ENCODE measurements at places on chromosomes 5 and 9.
A peak's percentile ranks its signal among the peaks of the same experiment; 100 is the strongest.

DNA sequence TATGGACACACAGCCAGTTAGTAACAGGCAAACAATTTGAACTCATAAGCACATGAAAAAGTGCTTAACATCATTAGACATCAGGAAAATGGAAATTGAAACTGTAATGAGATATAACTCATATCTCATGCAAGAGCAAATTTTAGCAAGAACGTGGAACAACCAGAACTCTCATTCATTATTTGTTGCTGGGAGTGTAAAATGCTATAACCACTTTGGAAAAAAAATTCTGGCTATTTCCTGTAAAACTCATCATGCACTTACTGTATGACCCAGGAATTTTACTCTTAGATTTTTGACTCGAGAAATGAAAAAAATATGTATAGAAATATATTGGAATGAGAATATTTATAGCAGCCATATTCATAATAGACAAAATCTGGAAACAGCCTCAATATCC is 205.7 kb upstream of the PUM3 start:
- DNase-seq: no peak

DNA sequence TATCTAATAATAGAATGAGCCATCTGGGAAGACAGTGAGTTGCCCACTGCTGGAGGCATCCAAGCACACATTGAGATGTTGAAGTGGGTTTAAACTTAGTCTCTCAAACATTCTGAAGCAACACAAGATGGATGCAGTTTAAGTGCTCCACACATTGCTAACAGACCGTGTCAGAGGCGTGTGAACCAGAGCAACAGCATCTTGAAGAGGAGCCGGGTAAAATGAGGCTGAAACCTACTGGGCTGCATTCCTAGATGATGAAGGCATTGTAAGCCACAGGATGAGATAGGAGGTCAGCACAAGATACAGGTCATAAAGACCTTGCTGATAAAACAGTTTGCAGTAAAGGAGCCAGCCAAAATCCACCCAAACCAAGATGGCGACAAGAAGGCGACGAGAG is 73.5 kb upstream of the TMEM215 start:
- DNase-seq: no peak

GRCh38 chr5:91224456-91224855 is 158.7 kb downstream of the ARRDC3 start:
- no peak for DNase-seq

- no peak for DNase-seq
Measured at GRCh38 chr5:171705036-171705435, 80.6 kb upstream of the SMIM23 start.

DNA sequence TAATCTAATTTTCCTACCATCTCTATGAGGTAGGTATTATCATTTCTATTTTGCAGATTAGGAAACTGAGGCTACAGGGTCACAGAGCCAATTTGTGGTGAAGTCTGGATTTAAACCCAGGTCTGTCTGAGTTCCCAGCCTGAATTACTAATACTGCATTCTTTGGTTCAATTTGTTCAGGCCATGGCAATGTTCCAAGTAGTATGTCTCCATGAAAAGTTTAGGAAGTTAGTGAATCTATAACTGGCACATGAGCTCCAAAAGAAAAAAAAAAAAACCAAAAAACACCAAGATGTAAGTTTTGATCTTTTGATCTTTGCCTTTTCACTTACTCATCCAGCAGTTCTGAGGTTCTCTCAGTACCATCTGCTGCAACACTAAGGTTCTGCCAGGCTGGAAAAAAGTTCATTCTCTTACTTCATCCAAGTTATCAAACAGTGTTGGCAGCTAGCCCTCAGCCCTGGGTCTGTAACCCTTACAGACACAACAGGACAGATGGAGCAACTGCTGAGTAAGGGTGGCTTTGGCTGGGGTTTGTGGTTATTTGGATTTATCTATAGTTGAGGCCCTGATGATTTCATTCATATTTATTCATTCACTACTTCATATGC is 4.4 kb upstream of the TMEM268 start:
- DNase-seq: no peak

- DNase-seq: no peak
Measured at GRCh38 chr5:120473332-120473731, 9.2 kb downstream of the PRR16 start.

GRCh38 chr5:151274666-151275065 is 21.7 kb downstream of the GM2A start:
- no peak for DNase-seq

DNA sequence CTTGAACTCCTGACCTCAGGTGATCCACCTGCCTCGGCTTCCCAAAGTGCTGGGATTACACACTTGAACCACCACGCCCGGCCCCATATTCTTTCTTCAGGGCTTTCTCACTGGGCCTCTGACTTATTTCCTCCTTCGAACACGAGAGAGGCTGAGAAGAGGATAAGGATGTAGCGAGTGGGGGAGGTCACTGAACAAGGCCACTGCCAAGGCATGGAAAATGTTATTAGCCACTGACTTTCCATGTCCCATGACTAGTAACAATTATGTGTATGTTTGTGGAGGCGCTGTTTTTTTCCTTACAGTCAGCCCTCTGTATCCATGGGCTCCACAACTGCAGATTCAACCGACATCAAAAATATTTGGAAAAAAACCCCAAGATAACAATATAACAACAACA is 12.3 kb upstream of the FCHSD1 start:
- DNase-seq: no peak

DNA sequence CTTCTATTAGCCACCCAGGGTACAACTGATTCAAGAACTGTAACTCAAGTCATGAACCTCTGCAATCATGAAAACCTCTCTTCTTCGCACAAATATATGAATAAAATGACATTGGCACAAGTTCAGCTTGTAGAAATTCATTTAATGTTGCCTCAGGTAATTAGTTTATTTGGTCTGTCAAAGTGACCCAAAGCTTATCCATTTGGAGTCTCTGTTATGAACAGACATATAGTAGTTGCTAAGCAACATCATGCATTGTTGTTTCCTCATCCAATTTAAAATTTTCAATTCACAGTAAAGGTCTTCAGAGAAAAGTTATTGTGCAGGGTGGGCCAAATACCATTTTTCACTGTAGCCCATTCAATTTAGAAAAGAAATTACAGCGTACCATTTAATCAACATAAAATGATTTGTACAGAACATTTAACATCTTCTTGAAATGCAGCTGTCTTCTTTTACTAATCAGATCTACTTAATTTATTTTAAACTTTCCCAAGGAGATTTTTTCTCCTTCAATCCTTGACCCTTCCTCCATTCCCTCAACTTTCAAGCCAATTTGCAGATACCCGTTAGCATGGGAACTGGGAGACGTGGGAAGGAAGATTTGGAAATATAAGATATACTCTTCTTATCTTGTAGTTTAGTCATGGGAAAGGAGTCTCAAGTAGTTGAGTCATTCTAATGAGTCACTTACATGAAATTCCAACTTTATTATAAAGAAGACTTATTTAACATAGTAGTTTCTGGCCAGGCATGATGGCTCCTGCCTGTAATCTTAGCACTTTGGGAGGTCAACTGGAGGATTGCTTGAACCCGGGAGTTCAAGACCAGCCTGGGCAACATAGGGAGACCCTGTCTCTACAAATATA is 231.3 kb downstream of the ATPSCKMT start:
- no peak for DNase-seq

DNA sequence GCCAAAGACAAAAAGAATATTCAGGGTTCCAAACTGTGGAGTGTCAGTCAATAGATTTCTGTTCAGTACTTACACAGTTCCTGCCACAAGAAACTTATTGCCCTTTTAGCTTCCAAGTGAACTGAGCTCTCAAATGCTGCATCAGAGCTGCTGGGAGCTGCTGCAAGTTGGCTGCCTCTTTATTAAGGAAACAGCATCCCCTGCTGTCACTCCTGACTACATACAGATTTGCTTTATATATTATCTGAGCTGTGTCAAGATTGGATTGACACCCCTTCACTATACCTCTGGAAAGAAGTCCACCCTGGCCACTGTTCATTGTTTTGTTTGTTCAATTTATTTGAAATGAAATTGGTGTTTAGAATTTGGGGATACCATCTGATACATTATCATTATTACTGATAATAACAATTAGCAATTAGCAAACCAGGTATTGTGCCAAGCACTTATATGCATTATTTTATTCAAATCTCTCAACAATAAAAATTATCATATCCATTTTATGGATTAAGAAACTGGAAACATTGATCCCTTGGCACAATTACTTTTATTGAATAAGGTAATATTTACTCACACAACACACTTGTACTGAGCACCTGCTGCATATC is 16.4 kb upstream of the C5orf58 start:
- no peak for DNase-seq

DNA sequence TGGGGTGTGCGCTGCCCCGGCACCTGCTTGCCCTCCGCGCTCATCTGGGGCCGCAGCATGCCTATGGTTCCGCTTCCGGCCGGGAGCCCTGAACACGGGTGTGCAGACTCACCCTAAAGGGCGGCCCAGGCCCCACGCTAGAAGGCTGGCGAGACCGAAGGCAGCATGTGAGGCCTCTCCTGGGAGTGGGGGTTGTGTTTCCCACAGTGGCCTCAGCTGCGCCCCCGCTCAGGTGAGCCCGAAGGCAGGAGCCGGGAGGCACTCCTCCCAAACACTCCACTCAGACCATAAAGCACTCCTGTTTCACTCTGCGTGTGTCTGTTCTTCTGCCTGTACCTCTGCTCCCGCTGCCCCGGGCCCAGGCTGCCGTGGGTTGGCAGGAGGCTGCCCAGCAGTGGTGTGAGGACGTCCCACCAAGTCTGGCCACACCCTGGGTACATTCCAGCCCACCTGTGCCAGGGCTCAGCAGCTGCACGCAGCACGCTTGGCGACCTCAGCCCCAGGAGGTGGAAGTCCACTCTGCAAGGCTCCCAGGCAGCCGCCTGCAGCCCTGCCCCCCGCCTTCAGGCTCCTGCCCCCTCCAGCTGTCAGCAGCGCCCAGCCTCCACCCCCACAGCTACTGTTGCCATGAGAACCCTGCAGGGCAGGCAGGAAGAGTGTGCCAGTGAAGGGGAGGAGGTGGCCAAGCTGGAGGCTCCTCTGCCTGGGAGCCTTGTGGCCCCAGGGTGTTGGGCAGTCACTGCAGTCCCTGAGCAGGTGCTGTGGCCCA is 1.2 kb upstream of the AJM1 start:
- peak; percentile 87 for DNase-seq
